ENCODE measurements at places on chromosomes 7 and 10.

- no peak for DNase-seq
Observed at GRCh38 chr10:79266543-79267312, 80.5 kb upstream of the PPIF start.

- DNase-seq, result no peak
Observed at GRCh38 chr7:1348096-1348822, 111.0 kb downstream of the MICALL2 start.

GRCh38 chr7:36763132-36763816 is 39.0 kb upstream of the AOAH start:
- DNase-seq, result no peak

GRCh38 chr7:30479202-30480120 is 877 bp upstream of the NOD1 start:
- peak; percentile 10 for DNase-seq

DNA sequence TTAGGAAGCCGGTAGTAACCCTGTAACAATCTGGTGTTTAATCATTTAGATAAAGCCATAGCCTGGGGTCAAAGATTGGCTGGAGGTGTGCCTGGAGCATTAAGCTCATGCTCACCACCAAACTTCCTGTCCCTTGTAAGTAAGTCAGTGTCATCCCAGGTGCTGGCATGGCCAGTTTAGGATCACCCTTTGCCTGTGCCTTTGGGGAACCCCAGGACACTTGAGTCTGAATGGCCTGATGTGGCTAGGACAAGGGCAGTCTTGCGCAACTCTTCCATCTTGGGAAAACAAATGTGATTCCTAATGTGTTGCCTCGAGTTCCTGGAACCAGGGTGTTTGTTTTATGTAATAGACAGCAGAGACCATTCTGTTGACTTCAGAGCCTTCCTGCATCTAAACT is 154.8 kb downstream of the GRK5 start:
- DNase-seq, result no peak

GRCh38 chr7:28957064-28957750 is 923 bp downstream of the TRIL start:
- DNase-seq, result no peak

DNA sequence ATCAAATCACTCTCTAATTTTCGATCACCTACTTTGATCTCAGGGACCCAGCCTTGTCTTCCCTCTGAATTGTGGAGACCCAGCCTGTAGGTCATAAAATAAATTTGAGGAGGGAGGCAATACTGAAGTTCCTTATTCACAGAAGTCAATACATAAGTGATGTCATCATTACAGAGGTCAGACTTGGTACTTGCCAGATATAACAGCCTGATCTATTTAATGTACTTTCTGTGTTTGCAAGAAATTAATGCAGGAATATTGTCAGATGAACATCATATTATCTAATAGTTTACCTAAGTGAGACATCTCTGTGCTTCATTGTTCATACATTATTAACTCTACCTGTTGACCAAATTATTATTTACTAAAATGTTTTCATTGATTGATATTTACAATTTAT is 105.6 kb downstream of the GPAM start:
- DNase-seq, result no peak

DNA sequence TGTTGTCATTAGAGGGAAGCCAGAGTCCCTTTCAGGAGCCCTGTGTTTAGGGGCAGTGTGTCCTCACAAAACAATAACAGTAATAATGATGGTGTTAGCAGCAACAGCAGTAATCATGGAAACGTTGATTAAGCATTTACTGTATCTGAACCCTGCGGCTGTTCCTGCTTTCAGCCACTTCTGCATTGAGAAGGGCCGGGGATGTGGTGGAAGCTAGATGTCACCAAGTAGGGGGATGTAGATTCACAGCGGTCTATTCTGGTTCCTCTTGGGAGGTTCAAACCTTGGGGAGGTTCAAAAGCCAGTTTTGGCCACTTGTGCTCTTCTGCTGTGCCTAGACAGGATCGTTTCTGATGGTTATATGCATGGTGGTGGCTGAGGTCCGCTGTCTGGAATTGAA is 44.8 kb downstream of the PRPF18 start:
- no peak for DNase-seq

DNA sequence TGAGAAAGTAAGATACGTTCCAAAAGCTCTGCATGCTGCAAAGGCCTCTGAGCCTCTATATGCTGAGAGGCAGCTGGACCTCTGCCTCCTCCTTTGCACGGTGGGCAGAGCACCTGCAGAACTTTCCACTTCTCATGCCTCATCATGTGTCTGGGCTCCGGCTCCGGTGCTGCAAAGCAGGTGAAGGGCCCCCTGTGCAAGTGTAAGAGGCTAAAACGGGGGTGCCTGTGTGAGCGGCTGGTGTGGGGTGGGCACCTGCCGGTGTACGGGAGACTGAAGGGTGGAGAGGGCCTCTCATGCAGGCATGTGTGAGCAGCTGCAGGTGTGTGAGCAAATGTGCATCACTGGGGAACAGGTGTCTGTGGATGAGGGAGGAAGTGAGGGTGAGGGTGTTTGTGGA is 121.0 kb downstream of the KCNMA1 start:
- no peak for DNase-seq

DNA sequence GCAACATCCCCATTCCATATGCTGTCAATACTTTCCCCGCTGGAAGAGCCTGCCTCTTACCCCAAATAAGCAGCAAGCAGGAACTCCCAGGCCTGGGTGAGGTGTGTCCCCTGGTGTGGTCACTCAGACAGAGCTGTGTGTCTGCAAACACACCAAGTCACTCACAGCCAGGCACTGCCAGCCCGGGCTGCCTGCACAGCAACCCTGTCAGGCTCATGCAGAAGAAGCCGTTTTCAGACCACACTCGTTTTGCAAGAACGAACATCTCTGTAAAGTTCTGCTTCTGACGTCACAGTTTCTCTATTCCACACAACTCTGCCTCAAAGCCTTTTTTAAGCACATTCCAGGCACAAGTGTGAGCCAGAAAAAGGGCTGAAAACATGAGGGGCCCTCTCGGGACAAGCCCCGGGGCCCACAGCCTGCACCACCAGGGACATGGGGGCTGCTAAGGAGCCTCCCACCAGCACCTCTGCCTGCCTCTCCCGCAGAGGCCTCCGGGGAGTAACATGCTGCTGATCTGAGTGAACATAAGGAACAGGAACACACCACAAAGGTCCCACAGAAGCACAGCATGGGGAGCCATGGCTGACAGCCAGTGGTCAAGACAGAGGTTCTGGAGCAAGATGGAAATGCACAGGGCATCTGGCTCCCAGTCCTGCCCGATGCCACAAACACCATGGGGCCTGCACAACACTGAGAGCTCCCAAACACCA is 11.4 kb downstream of the PTPRN2 start:
- DNase-seq, result no peak

DNA sequence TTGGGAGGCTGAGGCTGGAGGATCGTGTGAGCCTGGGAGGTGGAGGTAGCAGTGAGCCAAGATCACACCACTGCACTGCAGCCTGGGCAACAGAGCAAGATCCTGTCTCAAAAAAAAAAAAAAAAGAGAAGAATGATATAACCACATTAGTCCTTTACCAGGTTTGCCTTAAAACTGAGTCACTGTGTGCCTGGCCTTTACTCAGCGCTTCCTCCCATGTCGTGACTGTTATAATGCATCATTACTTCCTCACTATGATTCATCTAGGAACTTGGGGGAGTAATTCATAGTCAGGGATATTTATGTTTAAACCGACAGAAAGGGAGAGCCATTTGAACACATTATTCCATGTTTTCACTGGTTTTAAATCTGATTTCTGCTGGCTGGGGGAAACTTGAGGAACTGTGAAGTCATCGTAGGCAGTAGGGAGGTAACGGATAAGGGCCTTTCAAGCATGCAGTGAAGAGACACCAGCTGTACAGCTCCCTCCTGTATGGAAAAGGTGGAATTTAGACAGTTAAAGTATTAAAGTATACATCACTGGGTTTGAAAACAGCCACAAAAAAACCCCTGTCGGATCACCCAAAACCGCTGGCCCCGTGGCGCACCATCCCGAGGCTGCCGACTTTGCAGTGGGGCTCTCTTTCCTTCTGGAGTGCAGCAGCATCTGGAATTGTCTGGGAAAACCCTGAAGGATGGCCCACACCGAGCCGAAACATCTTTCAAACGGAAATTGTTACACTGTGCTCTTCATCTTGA is 119.8 kb downstream of the NKX6-2 start:
- DNase-seq, result no peak

DNA sequence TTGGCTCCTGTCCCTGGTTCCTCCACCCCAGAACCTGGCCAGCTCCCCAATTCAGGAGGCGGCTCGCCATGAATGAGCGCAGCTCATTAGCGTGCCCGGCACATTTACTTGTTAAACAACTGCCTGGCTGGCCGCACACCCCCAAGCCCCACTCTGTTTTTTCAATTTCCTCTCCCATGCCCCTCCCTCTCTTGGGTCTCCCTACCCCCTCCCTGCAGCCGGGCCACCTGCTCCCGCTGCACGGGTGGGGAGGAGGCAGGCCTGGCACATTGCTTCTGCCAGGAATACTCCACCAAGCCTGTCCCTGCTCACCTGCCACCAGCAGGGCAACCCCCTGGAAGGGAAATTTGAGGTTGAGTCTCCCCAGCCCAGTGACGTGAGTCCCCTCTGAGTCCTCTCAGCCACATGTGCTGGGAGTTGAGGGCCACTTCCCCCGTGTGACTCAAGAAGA is 2.5 kb upstream of the SLIT1 start:
- DNase-seq, result no peak

DNA sequence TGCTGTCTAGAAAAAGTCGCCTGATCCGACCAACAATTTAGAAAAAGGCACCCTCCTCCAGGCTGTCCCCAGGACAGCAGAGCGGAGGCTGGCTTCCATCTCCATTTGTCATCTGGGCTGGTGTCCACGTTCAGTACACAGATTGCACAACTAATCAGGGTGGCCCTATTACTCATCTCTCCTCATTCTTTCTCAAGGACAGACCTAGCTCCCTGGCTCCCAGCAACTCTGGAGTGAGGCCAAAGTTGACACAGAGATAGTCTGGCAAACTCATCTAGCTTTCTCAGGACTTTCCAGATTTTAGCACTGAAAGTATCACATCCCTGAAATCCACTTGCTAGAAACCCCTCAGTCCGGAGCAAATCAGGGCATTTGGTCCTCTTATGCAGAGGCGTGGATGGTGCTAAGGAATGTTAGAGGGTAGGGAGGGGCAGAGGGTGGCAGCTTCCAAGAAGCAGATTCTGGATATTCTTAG is 75.1 kb downstream of the DNAH11 start:
- no peak for DNase-seq

DNA sequence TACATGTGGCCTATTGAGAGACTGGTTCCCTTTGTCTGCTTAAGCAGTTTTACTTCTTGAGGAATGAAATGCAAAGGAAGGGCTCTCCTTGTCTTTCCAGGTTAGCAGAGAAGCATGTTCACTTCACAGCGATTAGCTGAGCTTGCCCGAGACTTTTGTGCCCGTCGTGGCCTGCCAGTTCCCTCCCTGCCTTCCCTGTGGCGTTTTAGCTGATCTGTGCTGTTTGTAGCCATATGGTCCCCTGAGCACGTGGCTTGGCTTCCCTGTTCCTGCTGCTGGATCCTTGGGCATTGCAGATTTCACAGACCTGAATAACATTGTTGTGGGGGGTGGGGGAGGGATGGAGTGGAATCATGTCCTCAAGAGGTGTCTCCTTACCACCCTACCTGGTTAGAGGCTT is 61.8 kb downstream of the SND1 start:
- no peak for DNase-seq

DNA sequence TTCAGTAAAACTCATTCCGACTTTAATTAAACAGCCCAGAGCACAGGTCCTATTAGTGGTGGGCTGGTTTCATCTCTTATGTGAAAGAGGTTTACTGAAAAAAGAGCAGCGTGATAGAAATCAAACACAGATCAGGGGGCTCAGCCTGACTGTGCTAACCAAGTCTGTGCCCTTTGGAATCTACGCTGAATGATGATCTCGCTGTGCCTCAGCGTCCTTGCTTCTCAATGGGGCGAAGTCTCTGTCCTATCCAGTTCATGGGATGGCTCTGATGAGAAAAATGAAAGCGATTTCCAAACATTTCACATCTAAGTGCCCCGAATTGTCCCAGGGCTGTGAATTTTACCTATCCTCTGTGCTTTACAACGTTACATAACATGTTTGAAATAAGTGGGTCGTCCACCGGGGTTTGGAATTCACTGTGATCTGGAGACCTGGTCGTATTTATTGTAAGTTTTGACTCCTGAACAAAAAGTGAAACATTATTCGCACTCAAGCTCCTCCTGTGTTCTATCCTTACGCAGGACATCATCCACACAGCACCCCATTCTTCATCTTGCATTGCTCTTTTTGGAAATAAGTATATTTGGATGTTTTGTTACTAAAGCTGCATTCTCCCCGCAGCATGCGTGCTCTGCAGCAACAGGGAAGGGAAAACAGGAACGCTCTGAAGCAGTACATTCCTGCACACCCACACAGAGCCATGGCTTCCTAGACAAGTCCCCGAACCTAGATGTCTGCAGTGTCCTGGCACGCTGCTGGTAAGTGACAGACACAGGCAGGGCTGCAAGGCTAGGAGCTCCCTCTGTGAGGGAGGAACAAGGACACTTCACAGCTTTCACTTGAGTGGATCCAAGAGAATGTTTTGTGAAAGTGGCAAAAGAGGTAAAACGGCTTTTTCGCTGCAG is 83.5 kb downstream of the SLC37A3 start:
- no peak for DNase-seq

GRCh38 chr10:68598978-68599770 is 39.0 kb downstream of the TET1 start:
- DNase-seq, result no peak
